ENCODE measurements at places on chromosomes 11 and 22. TPM values are rescaled to one million over a fixed set of nuclear protein-coding genes. Genes with fewer than 3 reads are reported as not detected.
A peak's percentile ranks its signal among the peaks of the same experiment; 100 is the strongest.

DNA sequence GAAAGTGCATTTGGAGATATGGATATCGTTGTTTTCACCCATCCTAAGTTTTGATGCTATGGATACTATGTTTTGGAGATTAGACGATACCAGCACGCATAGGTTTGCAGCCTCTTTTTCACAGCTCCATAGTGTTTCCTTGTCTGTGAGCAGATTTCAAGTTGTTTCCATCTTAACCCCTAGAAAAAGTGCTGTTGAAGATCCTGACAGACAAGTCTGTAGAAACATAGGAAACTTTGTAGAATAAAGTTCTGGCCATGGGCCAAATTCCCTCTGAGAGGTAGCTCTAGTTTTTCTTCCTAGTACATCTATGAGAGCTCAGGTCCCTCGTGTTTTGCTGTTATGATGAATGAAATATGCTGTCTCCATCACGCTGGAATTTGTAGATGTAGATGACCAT lies 32.4 kb downstream of the ST3GAL4 start:
- DNase-seq = no peak

GRCh38 chr11:120566176-120566575 lies 54.6 kb downstream of the GRIK4 start:
- DNase-seq = no peak

- no peak for DNase-seq
Measured at GRCh38 chr11:28259177-28259843, 151.1 kb downstream of the METTL15 start.

DNA sequence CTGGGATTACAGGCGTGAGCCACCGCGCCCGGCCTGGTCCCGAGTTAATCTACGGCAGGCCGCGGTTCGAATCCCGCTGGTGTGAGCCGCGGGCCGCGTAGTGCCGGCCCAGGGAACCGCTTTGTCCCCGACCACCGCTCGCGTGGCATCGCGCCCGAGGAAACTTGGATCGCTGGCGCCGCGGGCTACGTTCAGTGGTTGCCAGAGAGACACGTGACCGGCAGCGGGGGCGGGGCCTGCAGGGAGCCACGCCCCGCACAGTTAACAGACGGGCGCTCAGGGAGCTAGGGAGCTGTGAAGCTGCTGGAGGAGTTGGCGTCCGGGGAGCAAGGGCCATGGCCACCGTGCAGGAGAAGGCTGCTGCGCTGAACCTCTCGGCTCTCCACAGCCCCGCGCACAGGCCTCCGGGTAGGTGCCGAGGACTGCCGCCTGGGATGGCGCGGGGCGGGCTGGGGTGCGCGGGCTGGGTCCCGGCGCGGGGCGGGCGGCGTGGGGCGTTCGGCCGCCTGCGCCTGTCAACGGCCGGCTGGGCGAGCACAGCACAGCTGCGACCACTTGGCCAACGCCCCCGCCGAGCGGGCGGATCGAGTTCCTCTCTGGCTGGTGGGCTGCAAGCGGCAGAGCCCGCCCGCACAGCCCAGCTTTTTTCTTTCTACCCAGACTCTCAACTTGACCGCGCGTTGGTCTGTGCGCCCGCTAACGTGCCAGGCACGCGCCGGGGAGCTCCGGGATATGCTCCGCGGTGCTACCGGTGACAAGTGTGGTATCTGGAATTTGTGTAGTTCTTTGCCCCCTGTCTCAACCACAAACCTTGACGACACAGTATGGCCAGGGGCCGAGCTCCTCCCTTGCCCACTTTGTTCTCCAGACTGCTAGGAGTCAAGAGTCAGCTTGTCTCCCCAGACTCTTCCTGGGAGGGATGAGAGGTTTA lies at the start of gene DEPDC7:
Gene DEPDC7 (plus strand): TSS at position 258 of the 931 bp plus-strand sequence. CDS start 78 bp downstream, at position 336.
- peak; percentile 40 for DNase-seq

- no peak for DNase-seq
Measured at GRCh38 chr11:45860764-45861510, 13.7 kb downstream of the CRY2 start.

Gene HMGXB4
- 15.7 TPM for total RNA-seq

Gene USP2
- 0.68 TPM for total RNA-seq

All from thoracic aorta (tissue), 2 donors.